Astrocyte (in vitro differentiated cells and primary cell): ENCODE measurements at places on chromosomes 7 and 10.

DNA sequence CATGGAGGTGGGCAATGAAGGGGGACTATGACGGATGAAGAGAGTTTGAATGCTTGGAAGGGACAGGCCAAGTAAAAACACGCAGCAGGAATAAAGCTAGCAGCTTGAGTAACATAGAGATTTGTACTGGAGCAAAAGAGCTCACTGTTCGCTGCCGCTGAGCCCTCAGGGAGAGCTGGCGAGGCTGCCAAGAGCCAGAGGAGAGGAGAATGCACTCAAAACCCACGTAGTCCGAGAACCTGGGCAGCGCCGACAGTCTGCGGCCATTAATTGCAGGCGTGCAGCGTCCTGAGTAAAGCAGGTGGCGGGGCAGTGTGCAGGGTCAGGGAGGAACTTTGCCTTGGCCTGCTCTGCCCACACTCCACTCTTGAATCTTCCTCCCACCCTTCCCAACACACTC, 68.2 kb downstream of the SLC37A3 start:
- no peak for DNase-seq

GRCh38 chr10:30737931-30738391, 108.4 kb upstream of the LYZL2 start:
- no peak for DNase-seq

- peak; percentile 98 for DNase-seq
These were observed at the start of gene FZD1 for GRCh38 chr7:91264046-91264923. TSS of gene FZD1 (plus strand) at chr7:91264433. CDS start at chr7:91264881, 448 bp downstream.

DNA sequence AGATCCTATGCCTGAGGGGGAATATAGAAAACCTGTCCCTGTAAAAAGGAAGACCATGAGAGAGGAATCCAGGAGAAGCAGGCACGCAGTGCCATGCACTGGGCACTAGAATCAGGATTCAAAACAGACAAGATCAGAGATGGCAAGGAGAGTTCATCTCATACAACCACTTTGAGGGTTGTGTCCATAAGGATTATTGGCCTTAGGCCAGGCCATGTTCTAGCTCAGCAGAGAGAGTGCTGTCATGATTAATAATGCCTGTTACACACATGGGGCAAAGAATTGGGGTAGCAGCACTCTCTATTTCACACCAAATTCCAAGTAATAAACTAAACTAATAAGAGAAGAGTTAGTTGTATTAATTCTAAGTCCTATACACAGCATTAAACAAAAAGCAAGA, 29.1 kb downstream of the EZH2 start:
- no peak for DNase-seq

DNA sequence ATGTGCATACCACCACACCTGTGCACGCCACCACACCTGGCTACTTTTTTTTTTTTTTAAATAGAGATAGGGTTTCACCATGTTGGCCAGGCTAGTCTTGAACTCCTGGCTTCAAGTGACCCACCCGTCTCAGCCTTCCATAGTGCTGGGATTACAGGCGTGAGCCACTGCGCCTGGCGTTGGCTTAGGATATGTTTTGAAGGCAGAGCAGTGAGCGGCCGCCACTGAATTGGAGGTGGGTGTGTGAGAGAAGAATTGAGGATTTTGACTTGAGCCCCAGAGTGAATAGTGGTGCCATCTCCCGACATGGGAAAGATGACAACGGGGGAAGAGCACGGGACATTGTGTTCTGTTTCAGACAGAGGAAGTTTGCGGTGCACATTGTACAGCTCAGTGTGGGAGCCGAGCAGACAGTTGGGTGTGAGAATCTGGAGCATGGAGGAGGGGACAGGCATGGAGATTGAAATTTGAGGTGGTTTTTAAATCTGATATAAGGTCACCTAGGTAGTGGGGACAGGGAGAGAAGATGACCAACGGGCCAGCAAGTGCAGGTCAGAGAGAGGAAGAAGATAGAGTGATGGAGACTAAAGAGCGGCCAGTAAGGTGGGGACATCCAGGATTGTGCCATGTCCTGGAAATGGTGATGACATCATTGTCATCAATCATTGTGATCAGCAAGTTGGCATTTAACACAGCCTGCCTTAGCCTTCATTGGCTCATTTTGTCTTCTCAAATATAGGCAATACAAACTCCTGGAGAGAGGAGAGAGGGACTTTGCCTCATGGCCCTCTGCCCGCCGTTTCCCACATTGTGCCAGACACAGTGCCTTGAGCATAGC, 35.8 kb downstream of the VWA2 start:
- DNase-seq = no peak

DNA sequence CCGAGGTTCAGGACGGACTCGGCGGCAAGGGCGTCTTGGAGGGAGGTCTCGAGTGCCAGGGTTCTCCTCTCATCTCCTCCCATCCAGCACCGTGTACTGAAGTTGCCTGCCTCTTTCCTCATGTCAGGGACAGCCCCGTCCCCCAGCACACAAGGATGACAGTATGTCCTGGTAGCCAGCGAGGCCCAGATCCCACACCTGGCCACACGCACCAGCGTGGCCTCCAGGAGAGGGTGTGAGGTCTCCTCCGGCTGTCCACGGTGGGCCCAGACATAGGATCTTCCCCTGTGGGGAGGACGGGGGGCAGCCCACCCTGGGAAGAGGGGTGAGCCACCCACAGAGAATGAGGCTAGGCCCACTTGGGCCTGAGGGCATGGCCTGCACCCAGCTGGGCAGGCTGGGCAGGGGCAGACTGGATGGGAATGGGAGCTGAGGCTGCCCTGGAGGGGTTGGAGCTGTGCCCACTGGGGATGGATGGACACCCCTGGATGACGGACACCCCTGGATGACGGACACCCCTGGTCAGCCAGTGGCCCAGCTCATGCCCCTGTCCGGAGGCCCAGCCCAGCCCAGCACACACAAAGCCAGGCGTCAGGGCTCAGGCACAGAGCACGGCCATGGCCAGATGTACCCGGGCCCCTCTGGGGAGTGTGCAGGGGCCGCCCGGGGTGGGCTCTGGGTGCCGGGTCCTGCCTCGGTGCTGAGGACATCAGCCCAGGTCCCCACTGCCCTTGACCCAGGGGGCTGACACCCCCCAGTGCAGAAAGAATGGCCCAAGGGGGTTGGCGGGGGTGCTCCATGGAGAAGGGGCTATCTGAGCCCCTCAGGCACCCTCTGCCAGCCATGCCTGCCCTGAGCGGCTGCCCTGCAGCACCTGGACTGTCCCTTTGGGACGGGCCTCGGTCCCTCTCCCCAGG, 30.9 kb upstream of the CFAP46 start:
- DNase-seq = no peak

DNA sequence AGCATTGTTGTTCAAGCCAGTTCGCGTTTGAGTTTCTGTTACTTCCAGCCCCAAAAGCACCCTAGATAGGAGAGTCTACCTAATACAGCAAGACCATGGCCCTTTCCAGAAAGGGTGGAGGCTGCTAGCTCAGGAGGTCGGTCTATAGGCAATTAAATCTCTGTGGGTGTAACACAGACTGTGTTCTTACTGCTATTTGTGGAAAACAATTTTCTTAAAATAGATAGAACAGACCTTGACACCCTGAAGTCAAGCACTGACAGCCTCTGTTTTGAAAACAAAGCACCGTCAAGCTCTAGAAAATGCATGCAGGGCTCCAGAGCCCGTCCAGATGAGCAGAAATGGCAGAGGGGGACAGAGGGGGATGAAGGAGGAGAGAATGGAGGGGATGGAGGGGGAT, 156.6 kb downstream of the PRKAG2 start:
- no peak for DNase-seq

- no peak for DNase-seq
These were observed 84.3 kb downstream of the GLRX3 start for GRCh38 chr10:130220251-130221185.

GRCh38 chr10:122173766-122174435, 97.2 kb upstream of the BTBD16 start:
- DNase-seq = no peak

- peak; percentile 17 for DNase-seq
These were observed 6.6 kb upstream of the ITIH2 start for GRCh38 chr10:7696545-7696944.

DNA sequence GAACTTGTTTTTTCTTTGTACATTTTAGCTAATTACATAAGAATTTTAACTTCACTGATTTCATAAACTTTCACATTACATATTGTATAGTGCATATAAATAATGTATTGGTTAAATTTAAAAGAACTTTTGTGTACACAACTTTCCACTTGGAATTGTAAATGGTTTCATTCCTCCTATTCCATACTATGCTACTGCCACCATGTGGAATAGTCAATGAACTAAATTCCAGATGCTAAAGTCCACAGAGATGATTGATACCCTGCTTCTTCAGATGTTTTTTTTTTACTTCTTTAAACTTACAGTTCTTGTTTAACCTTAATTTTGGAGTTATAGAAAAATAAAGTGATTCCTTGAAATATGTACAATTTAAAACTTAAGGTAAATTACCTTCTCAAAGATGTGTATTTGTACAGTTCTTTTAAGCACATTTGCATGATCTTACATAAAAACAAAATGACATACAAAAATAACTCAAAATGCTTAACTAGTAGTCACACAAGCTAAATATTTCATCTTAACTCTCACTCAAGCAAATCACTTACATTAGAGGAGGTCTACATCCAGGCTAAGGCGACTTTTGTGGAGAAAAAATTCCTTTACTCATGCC, 247.6 kb upstream of the HGF start:
- DNase-seq = peak; percentile 22

GRCh38 chr10:56599201-56599600, 238.1 kb upstream of the ZWINT start:
- no peak for DNase-seq

GRCh38 chr10:88456730-88457129, 126.4 kb downstream of the RNLS start:
- DNase-seq = peak; percentile 79

DNA sequence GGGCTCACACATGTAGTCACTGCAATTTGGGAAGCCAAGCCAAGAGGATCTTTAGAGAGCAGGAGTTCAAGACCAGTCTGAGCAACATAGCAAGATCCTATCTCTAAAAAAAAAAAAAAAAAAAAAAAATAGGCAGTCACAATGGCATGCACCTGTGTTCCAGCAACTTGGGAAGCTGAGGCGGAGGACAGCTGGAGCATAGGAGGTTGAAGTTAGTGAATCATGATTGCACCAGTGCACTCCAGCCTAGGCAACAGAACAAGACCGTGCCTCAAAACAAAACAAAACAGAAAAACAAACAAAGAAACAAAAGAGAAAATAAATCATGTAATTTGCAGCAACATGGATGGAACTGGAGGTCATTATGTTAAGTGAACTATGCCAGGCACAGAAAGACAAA, 33.6 kb upstream of the BICC1 start:
- DNase-seq = no peak

- DNase-seq = no peak
These were observed 55.4 kb downstream of the ZRANB1 start for GRCh38 chr10:124997306-124997705.

GRCh38 chr7:137703291-137704010, 143.3 kb downstream of the DGKI start:
- no peak for DNase-seq
